ENCODE measurements at places on chromosomes 7 and 10. TPM values are rescaled to one million over a fixed set of nuclear protein-coding genes. Genes with fewer than 3 reads are reported as not detected.

Gene GFRA1
- 0.11 TPM for total RNA-seq

Gene CASP7
- 14.0 TPM for total RNA-seq

Gene C10orf143
- total RNA-seq: 2.8 TPM

- no peak for DNase-seq
These were observed 76.1 kb downstream of the CDK14 start for GRCh38 chr7:90672210-90672609.
